ENCODE measurements at places on chromosomes 3 and 15.

DNA sequence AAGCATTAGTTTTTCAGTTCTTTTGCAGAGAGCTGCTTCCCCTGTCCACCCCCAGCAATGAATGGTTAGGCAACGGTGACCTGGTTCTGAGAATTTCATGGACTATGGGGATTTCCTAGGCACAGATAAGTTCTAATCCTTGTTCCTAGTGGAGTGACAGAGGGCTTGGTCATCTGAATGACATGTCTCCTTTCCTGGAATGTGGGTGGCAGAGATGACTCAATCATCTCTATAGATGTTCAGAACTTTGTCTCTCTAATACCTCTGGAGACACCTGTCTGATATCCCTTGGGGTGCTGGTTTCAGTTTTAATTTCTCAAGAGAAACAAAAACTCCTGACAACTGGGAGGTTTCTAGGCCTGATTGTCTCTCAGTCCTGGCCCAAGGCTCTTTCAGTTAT, 10.4 kb downstream of the PLA2G4E start:
- DNase-seq, result no peak

- no peak for DNase-seq
These were observed 299.8 kb downstream of the LPP start for GRCh38 chr3:188453431-188454384.

GRCh38 chr3:131735544-131735943, 232.8 kb upstream of the MRPL3 start:
- no peak for DNase-seq

GRCh38 chr15:70491641-70492040, 271.7 kb downstream of the UACA start:
- no peak for DNase-seq
